ENCODE measurements at places on chromosomes 13 and 19. TPM values are rescaled to one million over a fixed set of nuclear protein-coding genes. Genes with fewer than 3 reads are reported as not detected.

The PNMA8B gene
- total RNA-seq = 12.4 TPM

The KLF2 gene
- total RNA-seq = 22.8 TPM

The CCDC70 gene
- not detected for total RNA-seq

The PDE4C gene
- total RNA-seq = 3.8 TPM

The MYH14 gene
- total RNA-seq = 29.9 TPM

The ZNF91 gene
- 283 TPM for total RNA-seq

The STARD13 gene
- 30.0 TPM for total RNA-seq

The IZUMO2 gene
- total RNA-seq = not detected

The TMEM255B gene
- 4.9 TPM for total RNA-seq

The SOX1 gene
- total RNA-seq = 1.4 TPM

The TEX29 gene
- not detected for total RNA-seq

The FARP1 gene
- total RNA-seq = 86.5 TPM

The FUT2 gene
- total RNA-seq = 0.44 TPM

The ZNF90 gene
- total RNA-seq = 8.5 TPM

The CCNE1 gene
- 4.8 TPM for total RNA-seq

The DCT gene
- total RNA-seq = 318 TPM

The PGLYRP1 gene
- total RNA-seq = 0.93 TPM

The ZNF235 gene
- 19.1 TPM for total RNA-seq

The STX10 gene
- total RNA-seq = 50.3 TPM

The SLC7A9 gene
- 0.60 TPM for total RNA-seq

The SIGLEC12 gene
- total RNA-seq = not detected

The VSTM2B gene
- 9.6 TPM for total RNA-seq

The TUBA3C gene
- total RNA-seq = not detected

The ZNF559 gene
- total RNA-seq = 83.6 TPM

The ZNF556 gene
- total RNA-seq = 3.0 TPM

The ZNF541 gene
- 0.44 TPM for total RNA-seq

The CGB5 gene
- total RNA-seq = not detected

The CYP2F1 gene
- total RNA-seq = 0.77 TPM

The LILRA5 gene
- total RNA-seq = 0.93 TPM

The C19orf81 gene
- not detected for total RNA-seq

The BCAM gene
- total RNA-seq = 80.4 TPM

The TBXA2R gene
- 2.0 TPM for total RNA-seq

The CAPN12 gene
- 0.38 TPM for total RNA-seq

The ZIC5 gene
- 10.4 TPM for total RNA-seq

The SACS gene
- 94.6 TPM for total RNA-seq

The PSG3 gene
- not detected for total RNA-seq

The KCNC3 gene
- total RNA-seq = 4.7 TPM

The VASP gene
- total RNA-seq = 35.2 TPM

The RNF17 gene
- 0.16 TPM for total RNA-seq

The CEACAM16 gene
- total RNA-seq = not detected

The KCNRG gene
- 5.3 TPM for total RNA-seq

The CCL25 gene
- not detected for total RNA-seq

The GPR183 gene
- 7.6 TPM for total RNA-seq

The C1QTNF9B gene
- 0.88 TPM for total RNA-seq

The UNC13A gene
- total RNA-seq = 18.1 TPM

The MAMSTR gene
- 4.2 TPM for total RNA-seq

The CBLC gene
- 1.1 TPM for total RNA-seq

The ANGPTL8 gene
- 1.4 TPM for total RNA-seq

The RGS9BP gene
- 7.4 TPM for total RNA-seq

The MEIOSIN gene
- not detected for total RNA-seq

The CNMD gene
- 6.5 TPM for total RNA-seq

The TPRX2 gene
- not detected for total RNA-seq

The ZNF100 gene
- total RNA-seq = 22.4 TPM

The CEACAM8 gene
- 0.55 TPM for total RNA-seq
